ENCODE measurements at places on chromosomes 5 and 9.

DNA sequence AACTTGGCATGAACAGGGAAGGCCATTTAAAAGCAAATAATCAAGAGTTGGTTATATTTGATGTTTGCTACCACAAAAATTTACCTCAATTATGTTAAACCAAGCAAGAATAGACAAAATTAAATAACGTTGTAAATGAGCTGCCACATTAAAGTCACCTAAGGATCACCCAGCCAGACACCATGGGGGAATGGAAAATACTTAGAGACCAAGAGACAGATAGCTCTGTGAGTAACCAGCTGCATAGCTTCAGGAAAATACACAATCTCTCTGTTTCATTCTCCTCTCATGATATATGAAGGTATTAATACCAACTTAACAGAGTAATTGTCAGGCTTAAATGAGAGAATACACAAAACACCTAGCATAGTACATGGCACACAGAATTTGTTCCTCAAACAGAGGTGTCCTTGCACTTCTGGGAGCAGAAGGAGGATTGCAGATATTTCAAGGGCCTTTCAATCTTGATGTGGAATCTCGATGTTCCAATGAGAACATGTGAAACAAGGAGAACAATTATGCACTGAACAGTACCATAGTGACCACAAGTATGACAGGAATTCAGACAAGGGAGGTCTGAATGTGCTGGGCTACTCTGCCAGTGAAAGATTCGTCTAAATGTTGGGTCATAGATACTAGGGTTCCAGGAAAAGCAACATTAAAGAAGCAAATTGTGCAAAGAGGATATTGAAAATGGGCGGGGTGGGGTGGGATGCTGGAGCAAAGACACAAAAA is 18.6 kb downstream of the JAKMIP2 start:
- peak; percentile 83 for DNase-seq

- peak; percentile 50 for DNase-seq
These were observed 89.0 kb upstream of the MAP1B start for GRCh38 chr5:72018143-72018803.

GRCh38 chr5:55338810-55339243 is 31.0 kb downstream of the MTREX start:
- no peak for DNase-seq

DNA sequence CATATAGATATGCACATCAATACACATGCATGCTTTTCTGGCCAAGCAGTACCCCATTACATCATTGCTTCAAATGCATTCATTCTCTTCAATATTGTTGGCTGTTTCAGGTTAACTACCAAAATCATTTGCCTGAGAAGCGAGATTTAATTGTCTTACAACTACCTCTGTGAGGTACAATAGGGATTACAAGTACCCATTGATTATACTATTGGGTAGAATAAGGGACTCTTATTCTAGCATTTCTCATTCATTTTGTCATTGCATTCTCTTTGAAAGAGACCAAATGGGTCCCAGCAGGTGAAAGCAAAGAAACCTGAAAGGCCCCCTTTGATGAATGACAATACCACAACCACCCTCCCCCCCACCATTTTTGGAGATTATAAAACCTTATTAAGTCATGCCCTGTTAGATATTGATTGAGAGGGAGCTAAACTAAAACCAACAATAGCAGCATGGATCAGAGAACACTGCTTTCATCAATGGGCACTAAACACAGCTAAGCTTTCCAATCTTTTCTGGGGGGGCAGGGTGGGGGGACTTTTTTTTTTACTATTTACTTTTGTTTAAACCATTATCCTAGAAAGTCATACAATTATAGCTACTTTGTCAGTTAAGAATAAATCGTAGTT is 375.0 kb upstream of the CCNH start:
- DNase-seq, result no peak

DNA sequence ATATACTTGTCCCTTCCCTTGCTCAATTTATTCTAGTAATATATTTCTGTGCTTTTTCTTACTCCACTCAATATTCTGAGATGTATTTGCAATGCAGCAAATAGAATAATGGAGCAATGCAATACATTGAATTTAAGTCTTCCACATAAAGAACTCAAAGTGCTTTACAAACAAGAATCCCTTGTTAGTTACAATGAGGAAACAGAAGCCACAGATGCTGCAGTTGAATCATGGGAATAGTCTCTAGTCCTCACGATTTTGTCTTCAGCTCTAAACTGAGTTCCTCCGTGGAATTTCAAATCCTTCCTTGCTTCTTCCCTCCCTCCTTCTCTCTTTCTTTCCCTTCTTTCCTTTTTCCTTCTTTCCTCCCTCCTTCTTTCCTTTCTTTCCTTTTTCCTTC is 12.5 kb upstream of the TAS2R1 start:
- DNase-seq, result no peak

- peak; percentile 9 for DNase-seq
These were observed 678 bp downstream of the SLC26A2 start for GRCh38 chr5:149961186-149961685.

GRCh38 chr9:117616431-117616831 is 87.8 kb upstream of the TLR4 start:
- no peak for DNase-seq

GRCh38 chr9:108476574-108476973 is 379.2 kb downstream of the ACTL7B start:
- peak; percentile 24 for DNase-seq

DNA sequence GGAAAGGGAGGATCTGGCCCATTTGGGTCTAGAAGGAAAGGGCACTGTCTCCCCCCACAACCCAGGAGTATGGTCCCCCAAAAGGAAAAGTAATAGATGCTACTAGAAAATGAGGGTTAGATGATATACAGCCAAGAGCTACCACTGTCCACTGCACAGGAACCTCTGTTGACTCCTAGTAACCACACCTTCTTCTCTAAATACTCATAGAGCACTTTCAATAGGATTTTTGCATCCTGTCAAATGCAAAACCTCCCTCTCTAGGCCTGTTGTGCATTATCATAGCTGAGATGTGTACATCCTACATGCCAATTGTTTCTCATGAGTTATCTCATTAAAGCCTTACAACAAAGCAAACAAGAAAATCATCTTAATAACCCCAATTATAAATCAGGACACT is 66.8 kb downstream of the THBS4 start:
- no peak for DNase-seq

GRCh38 chr9:18045326-18045725 is 428.6 kb upstream of the ADAMTSL1 start:
- DNase-seq, result no peak

DNA sequence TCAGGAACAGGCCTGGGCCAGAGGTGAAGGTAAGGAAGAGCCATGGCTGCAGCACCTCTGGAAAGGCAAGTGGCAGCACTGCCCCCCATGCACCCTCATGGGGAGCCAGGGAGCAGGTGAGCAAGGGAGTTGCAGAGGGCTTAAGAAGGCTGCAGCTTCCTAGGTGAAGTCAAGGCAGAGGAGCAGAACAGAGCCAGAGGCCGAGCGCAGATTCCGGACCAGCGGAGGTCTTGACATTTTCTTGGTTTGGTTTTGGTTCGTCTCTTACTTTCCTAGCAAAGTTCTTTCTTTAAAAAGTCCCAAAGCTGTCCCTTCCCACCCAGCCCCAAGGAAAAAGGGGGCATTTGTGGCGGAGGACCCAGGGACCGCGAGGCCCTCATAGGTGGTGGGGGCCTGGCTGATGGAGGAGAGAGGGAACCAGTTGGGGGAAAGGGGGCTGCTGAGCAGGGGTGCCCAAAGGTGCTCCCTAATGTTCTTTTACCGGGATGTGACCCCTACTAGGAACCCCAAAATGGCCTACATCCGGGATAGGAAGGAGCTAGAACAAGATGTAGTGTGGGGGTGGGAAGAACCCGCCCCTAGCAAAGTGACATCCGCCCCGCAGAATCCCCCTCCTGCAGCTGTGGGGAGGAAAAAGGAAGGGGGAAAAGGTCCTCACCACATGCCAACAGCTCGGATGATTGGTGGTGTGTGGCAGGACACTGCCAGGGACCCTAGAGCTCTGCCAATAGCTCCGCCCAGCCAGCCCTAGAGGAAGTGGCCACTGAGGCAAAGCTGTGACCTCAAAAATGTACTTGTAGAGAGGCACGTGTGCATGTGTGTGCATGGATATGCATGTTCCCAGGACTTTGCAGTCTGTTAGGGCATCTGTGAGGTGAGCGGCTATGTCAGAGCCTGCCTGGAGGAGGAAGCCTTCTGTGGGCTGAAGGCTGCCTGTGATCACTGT is 914 bp upstream of the CD72 start:
- no peak for DNase-seq

DNA sequence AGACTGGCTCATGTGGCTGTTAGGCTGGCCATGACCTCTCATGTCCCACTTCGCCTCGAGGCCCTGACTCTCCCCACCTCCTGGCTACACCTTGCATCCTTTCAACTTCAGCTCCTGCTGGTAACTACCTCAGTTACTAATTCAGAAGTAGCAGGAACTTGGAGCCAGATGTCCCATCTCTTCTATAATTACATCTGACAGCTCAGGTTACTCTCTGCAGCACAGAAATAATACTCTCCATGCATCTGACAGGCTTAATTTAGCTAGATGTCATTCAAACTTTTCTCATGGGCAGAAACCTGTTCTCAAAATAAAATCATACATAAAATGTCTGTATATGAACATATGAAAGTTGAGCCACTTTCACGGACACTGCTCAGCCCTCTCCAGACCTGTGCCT is 92.2 kb upstream of the IL33 start:
- no peak for DNase-seq

DNA sequence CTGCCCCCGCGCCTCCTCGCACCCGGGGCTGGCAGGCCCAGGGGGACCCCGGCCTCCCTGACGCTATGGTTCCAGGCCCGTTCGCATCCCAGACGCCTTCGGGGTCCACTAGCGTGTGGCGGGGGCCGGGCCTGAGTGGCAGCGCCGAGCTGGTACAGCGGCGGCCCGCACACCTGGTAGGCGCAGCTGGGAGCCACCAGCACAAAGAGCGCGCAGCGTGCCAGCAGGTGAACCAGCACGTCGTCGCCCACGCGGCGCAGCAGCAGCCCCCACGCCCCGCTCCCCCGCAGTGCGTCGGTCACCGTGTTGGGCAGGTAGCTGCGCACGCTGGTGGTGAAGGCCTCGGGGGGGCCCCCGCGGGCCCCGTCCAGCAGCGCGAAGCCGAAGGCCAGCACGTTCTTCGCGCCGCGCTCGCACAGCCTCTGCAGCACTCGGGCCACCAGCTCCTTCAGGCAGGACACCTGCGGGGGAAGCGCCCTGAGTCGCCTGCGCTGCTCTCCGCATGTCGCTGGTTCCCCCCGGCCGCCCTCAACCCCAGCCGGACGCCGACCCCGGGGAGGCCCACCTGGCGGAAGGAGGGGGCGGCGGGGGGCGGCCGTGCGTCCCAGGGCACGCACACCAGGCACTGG is 548 bp downstream of the TERT start:
- no peak for DNase-seq

GRCh38 chr5:35035271-35035670 is 12.5 kb downstream of the AGXT2 start:
- DNase-seq, result no peak

- no peak for DNase-seq
These were observed 212.3 kb downstream of the TRIM36 start for GRCh38 chr5:114957384-114957783.

DNA sequence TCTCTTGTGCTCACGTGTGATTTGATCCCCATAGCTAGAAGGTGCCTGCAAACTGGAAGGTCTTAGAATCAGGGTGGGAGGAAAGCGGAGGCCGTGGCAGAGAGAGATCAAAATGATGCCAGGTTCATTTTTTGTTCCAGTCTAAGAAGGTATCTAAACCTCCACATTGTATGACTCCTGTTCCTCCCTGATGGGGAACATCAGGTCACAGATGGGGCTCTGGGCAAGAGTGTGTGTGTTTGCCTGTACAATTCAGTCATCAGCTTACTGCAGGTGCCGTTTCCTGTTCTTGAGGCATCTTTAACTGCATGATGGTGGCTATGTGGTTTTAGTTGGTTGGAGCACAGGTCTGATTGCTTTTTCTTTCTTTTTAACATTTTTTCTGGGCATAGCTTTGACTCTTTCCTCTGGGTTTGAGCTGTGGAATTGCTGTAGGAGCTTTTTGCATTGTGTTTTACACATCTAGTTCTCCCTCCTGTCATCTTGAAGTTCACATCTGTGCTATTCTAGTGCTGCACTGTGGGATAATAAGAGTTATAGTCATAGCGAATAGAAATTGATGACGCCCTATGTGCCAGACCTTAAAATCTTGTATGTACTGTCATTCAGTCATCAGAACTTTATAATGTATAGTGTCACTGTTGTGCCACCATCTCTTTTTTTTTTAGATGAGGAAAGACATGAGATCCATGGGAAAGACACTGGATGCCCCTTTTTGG is 30.8 kb downstream of the ARHGAP26 start:
- DNase-seq, result no peak

DNA sequence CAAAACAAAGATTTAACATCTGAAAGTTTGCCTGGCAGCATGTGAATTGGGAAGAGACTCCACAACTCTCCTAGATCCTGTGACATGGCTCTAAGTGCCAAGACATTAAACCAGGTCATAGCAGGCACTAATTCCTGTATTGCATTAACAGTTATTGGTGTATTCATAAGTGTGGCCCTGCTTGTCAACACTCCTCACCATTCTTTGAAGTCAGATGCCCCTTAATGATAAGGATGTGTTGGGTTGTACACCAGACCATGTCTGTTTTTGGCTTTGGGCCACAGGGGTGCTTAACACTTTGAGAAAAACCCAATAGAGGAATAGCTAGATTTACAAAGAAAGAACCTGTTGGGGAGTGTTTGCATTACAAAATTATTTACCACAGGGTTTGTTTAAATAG is 43.4 kb upstream of the PDE8B start:
- DNase-seq, result no peak

DNA sequence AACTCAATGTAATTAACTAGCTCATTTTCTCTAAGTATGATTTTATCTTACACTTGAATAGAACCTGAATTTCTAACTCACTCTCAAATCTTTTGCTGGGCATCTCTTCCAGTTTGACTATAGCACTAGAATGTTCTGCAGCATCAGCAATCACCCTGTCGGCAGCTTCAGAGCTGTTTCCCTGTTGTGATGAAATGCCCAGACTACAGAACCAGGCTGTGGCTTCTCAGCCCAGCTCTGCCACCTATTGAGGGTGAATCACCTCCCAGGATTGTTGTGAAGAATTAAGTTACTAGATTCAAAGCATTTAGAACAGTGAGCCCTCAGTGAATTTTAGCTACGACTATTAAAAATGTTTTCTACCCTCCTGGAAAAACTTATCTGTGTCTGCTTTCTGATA is 90.4 kb upstream of the ANKRD55 start:
- DNase-seq, result peak; percentile 71

DNA sequence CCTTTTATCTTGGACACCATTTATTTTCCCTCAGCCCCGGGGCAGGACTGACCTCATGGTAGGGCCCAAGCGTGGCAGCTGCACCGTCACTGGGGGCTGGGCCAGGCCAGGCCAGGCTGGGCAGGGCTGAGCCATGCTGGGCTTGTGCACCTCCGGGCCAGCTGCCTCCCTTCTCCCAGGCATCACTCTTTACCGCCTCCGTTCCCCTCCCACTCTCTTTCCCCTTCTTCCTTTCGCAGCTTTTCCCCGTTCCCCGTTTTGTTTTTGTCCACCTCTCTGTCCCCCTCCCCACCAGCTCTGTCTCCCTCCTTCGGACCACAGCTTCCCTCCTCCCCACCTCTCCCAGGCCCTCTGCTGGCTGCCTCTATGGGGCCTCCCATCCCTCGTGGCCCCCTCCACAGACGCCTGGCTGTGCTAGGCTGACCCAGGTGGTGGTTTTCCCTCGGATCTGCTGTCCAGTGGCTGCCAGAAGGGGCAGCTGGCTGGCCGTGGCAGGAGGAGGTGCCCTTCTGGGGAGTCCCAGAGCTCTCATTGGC is 17.9 kb downstream of the FGF18 start:
- no peak for DNase-seq

Measured in astrocyte of the spinal cord (primary cell).